Hematopoietic multipotent progenitor cell (in vitro differentiated cells): ENCODE measurements at places on chromosomes 16 and 17.

DNA sequence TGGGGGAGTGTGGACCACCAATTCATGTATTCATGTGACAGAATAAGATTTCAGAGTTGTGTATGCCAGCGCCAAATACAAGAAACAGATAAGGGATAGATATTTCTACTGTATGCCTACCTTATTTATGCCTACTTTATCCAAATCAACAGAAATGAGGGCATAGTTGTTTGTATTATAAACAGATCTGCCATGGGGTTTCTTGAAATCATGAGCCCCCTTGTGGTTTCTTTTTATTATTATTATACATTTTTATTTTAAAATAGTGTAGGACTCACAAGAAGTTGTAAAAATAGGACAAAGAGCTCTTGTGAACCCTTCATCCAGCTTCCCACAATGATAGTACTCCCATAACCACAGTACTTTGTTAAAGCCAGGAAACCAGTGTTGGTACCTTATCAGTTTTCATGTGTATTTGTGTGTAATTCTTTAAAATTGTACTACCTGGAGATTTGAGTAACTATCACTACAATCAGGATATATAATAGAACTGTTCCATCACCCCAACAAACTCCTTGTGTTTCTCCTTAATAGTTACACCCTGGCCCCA lies 229.4 kb downstream of the CCDC182 start:
- DNase-seq = no peak

DNA sequence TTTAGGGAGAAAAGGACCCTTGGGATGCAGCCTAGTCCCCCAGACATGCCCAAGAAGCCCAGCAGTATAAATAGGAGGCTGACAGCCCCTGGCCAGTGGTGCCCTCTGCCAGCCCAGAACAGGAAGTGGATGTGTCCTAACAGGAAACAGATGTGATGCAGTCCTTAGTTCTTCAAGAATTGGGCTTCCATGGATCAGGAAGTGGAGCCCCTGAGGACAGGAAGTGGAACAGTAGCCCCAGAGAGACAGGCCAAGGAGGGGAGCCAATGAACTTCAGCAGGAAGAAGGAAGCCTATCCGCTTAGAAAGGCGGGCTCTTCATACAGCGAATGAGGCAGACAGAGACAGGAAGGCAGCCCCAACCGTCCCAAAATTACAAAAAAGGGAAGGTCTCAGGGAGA lies 7.2 kb downstream of the CTF1 start:
- DNase-seq = no peak

DNA sequence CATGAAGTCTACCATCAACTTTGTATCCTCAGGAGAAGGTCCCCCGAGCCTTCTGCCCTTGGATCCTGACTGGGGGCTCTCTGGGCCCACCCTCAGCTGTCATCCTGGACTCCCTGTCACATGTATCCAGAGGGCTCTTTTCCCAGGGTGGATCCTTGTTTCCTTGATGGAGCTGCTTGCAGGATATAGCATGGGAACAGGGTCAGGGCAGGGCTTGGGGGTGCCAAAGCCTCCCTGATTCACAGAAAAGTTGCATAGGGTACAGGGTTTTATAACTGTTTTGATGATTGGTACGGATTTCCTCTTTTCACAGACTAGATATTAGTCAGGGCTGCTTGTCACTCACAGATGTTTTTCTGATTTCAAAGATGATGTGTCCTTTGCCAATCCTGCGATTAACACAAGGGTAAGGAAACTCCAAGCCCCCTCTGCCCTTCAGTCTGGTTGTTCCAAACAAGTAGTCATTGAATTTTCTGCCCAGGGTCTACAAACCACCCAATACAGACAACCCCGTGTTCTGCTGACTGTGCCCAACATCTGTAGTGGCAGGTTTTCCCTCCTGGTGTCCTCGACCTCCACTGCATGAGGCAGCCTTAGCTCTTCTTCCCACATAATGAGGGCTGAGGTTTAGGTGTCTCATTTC lies 20.6 kb upstream of the SLC35G3 start:
- DNase-seq = no peak

DNA sequence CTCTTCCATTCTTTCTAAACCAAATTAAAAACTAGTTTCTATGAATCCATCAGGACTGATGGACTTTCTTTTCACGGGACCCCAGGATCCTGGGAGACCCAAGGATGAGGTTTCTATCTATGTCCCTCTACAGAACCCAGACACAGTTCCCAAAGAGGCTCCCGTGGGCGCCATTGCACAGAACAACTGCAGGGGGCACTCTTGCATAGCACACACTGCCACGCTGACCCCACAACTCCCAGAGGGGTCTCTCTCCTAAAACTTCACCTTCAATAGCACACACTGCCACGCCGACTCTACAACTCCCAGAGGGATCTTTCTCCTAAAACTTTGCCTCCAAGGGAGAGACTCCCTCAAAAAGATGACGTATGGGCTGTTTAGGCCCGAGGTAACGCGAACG lies 9.0 kb downstream of the ABR start:
- DNase-seq = no peak

DNA sequence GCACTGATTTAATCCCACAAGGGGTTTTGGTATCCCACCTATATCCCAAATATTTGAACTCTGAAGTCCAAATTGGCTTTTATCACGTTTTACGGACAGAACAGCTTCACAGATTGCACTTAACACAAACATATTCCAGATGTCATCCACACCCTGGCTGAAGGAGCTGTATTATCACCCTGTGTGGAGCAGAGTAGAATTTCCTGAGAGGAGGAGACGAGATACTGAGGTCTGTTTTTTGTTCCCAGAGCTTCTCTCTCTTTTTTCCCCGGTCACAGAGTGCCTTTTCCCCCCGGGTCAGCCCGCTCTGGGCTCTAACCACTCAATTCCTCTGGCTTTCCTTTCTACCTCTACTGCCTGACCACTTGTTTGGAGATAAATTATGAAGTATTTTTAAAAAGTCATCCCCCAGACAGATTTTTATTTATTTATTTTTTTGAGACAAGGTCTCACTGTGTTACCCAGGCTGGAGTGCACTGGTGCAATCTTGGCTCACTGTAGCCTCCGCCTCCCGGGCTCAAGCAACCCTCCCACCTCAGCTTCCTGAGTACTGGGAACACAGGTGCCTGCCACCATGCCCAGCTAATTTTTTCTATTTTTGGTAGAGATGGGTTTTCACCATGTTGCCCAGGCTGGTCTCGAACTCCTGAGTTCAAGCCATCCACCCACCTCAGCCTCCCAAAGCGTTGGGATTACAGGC lies 30.7 kb downstream of the DNAH2 start:
- no peak for DNase-seq

- no peak for DNase-seq
These were observed 664.6 kb upstream of the CA10 start for GRCh38 chr17:52823155-52823554.

DNA sequence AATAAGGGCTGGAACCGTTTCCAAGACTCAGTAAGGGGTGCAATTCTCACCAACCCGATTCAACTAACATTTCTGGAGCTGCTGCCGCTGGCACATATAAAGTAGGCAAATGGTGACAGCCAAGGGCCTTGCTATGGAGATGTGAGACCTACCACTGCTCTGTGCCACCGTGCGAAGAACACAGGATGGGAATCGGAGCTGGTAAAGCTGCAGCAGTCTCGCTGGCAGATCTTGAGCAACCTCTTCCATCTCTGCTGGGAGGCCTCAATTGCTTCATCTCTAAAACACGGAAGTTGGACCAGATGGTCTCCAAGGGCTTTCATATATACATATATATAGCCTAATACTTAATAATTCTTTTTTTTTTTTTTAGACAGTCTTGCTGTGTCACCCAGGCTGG lies 128.9 kb upstream of the RCVRN start:
- peak; percentile 68 for DNase-seq

DNA sequence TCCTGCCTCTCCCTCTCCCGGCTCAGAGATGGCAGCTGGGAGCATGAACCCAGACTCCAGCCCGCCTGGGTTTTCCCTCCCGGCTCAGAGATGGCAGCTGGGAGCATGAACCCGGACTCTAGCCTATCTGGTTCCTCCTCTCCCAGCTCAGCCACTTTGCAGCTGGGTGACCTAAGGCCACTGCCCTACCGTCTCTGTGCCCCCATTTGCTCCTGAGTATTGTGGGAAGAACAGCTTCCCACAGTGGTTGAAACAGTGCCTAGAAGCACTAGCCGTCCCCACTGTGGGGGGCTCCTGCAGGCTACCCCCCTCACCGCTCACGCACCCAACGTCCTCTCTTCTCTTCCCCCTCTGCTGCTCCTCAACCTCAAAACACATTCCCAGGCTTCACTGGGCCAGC lies 99.9 kb upstream of the GSE1 start:
- DNase-seq = no peak

- no peak for DNase-seq
These were observed 680 bp downstream of the ZNF629 start for GRCh38 chr16:30786115-30786935.

DNA sequence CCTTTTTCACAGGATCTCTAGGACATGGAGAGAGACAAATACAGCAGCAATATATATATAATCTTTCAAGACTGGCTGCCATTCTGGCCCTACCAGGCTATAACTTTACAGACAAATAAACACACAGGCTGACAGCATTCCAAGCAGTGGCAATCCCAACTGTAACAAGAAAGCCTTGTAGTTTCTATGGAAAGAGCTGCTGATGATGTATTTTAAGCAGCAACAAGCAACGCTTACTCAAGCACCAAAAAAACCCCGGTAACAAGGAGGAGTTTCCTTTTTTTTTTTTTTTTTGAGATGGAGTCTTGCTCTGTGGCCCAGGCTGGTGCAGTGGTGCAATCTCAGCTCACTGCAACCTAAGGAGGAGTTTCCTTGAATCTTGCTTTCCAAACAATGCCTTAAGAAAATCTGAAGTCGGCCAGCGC lies 23.2 kb downstream of the LSM12 start:
- DNase-seq = no peak

DNA sequence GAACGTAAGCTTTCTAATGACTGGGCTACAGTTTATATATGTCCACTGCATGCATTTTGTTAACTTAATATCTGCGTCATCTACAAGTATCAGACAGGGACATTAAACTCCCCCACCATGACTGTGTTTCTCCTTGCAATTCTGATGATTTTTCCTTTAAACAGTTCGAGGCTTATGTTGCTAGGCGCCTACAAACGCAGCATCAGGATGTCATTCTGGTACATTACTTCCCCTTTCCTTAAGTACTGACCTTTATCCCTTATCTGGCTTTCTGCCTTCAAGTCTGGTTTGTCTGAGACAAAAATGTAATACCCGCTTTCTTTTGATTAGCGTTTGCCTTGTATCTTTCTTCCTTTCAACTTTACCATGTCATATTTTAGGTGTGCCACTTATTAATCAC lies 362.4 kb downstream of the SLC39A11 start:
- DNase-seq = peak; percentile 69

DNA sequence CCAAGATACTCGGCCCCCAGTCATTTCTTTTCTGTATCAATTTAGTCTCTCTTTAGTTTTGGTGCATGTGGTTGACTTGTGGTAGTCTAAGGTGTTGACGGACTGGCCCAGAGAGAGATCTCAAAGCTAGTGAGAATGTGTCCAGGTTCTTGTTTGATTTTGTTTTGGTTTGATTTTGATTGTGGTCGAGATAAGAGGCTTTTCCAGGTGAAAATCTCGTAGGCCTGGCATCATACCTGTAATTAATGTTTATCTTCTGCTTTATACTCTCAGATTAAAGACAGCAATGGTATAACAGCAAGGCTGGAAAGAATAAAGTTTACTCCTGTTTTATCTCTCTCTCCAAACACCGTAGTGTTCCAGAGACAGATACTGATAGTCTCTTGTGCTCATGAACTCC lies 172.4 kb upstream of the CACNG5 start:
- DNase-seq = no peak

DNA sequence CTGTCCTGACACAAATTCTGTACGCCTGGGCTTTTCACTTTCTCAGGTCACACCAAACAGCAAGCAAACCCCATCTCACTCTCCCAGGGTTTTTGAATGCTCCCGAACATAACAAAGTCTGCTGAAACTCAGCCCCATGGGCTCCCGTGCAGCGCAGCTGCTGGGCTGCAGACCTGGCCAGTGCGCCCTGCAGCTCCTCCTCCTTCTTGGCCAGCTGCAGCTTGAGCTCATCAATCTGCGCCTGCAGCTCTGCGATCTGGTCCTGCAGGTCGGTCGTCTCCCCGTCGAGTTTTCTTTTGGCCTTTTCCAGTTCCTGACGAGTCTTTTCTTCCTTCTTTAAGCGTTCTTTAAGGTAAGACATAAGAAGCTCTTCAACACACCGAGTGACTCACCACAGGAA lies 70.5 kb downstream of the NDEL1 start:
- DNase-seq = no peak

- DNase-seq = no peak
These were observed 29.5 kb downstream of the PSME3IP1 start for GRCh38 chr16:57156351-57156703.

GRCh38 chr16:4494746-4495490 lies 18.7 kb downstream of the HMOX2 start:
- no peak for DNase-seq

DNA sequence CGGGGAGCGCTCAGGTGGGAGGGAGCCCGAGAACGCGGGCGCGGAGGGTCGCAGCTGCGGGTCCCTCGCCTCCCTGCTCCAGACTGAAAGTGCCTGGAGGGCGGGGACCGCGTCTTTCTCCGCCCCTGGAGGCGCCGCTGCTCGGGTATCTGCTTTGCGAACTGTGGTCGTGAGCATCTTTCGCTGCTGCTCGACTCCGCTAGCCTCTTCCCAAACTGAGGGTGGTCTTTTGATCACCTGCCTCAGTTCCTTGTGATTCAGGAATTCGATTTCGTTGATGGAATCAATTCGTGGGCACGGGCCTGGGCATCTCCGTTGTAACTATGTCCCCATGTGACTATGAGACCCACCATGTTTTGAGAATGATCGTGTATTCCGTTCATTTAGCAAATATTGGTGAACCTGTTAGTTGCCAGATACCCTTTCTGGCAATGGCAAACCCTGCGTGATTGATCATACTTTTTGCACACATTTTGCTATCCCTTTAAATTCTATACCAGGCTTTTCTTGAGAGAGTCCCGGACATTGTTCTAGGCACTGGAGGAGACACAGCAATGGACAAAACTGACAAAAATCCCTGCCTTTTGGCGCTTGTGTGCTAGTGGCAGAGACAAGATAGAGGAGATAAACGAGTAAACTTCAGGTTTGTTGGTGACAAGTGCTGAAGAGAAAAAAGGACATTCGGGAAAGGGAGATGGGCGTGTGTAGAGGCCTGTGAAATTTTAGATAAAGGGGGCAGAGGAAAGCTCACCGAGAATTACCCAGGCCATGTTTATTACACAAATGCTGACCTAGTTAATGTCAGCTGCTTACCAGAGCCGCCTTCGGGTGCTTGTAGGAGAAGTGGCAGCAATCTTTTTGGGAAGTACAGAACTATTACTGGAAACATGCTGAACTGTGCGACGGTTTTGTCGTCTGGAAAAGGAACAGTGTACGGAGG lies 948 bp downstream of the UTP18 start:
- DNase-seq = peak; percentile 77

DNA sequence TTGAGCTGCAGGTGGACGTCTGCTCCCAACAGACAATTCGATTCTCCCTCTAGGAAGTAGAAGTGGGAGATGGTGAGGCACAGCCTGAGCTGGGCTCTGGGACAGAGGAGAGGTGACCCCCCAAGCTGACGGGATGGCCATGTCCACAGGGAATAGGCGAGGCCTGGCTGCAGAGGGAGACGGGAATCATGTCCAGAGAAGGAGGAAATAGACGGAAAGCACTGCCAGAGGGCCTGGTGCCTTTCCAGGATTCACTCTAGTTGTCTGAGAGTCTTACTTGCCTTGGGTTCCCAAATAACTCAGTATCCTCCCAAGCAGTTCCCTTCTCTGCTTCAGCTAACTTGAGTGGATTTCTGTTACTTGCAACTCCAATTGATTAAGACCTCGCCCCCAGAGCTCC lies 4.3 kb upstream of the CRISPLD2 start:
- DNase-seq = no peak
